Chondrocyte (in vitro differentiated cells): ENCODE measurements at places on chromosomes 3 and 15. TPM values are rescaled to one million over a fixed set of nuclear protein-coding genes. Genes with fewer than 3 reads are reported as not detected.

- H3K4me3 ChIP-seq: no peak overlapping the region
- H3K4me1 ChIP-seq: no peaks in the 10 kb centered on the region
Observed at GRCh38 chr3:116872688-116873087, 163.1 kb downstream of the TUSC7 start.

GRCh38 chr15:85443046-85443445, 62.6 kb downstream of the AKAP13 start:
- peaks cover 29% of the 10 kb centered on the region for H3K4me1 ChIP-seq
- no peaks in the 10 kb centered on the region for H3K27me3 ChIP-seq
- H3K4me3 ChIP-seq: no peak overlapping the region

- H3K27ac ChIP-seq: no peak overlapping the region
- DNase-seq: peak; percentile 76
- peaks cover 1% of the 10 kb centered on the region for H3K27me3 ChIP-seq
- no peak overlapping the region for H3K4me3 ChIP-seq
- no peaks in the 10 kb centered on the region for H3K4me1 ChIP-seq
Observed at GRCh38 chr15:65329288-65329983, 25.0 kb downstream of the RNU5B-1 start.

DNA sequence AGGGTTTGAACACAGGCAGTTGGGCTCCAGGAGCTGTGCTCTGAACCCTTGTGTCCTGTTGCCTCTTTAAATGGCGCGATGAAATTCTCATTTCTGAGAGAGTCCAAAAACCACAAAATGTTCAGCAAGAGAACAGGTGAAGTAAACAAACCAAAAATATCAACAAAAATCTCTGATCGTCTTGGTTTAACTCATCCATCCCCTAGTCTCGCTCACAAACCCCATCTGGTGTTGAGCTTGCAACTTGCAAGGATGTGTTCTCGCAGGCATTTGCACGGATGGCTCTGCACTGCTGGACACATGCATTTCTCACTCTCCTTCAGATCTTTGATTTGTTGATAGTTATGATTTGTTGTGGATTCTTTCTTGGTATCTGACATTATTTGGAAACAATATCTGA, 31.1 kb downstream of the FAH start:
- H3K27me3 ChIP-seq: no peaks in the 10 kb centered on the region
- no peak for DNase-seq
- peaks cover 32% of the 10 kb centered on the region for H3K36me3 ChIP-seq
- no peak overlapping the region for H3K27ac ChIP-seq
- no peak overlapping the region for H3K4me3 ChIP-seq

DNA sequence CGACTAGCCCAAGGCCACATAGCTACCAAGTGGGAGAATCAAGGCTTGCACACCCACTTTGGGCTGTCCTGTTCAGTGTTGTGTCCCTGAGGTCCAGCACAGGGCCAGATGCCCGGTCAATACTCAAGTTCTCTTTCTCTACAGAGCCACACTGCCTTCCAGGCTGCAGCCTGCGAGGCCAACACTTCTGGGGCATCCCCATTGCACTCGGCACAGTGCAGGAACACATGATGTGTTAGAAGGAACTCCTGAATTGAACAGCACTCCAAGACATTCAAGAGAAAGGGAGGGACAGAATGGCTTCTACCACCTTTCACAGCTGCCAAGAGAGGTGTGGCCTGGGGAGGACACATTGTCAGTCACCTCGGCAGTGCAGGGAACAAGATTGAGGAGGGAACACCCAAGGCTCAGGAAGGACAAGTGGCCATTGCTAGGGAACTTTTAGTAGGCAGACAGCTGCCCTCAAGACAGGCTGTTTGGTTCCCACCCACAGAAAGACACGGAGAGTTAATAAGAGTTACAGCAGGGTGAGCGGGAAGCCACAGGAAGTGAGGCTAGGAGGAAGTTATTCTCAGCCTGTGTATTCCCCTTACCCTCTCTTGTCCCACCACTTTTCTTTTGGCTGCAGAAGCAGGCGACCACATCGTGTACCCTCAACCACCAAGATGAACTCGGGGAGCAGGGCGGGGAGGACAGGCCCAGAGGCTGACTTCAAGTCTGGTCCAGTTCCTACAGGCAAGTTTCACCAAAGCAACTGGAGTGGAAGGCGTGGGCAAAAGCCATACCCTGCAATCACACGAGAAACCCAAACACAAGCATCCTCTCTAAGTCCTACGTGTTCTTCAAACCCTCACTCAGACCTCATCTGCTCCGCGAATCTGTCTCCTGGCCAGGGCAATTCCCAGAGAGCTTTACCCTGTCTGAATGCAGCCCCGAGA, 69.4 kb downstream of the SRGAP3 start:
- H3K27ac ChIP-seq: no peak overlapping the region
- H3K36me3 ChIP-seq: no peaks in the 10 kb centered on the region
- H3K4me3 ChIP-seq: no peak overlapping the region
- DNase-seq: no peak
- H3K4me1 ChIP-seq: peaks cover 14% of the 10 kb centered on the region

GRCh38 chr3:42119561-42120355, 28.6 kb downstream of the TRAK1 start:
- no peaks in the 10 kb centered on the region for H3K27me3 ChIP-seq
- H3K4me1 ChIP-seq: peaks cover 67% of the 10 kb centered on the region
- H3K4me3 ChIP-seq: no peak overlapping the region

GRCh38 chr3:111669926-111670630, 74.9 kb upstream of the ZBED2 start:
- no peaks in the 10 kb centered on the region for H3K36me3 ChIP-seq
- no peaks in the 10 kb centered on the region for H3K27me3 ChIP-seq
- H3K4me1 ChIP-seq: peaks cover 41% of the 10 kb centered on the region
- H3K4me3 ChIP-seq: no peak overlapping the region
- peak overlapping the region; percentile 28 for H3K27ac ChIP-seq

GRCh38 chr3:175075269-175075668, 216.1 kb downstream of the NAALADL2 start:
- no peaks in the 10 kb centered on the region for H3K27me3 ChIP-seq
- H3K27ac ChIP-seq: no peak overlapping the region
- H3K4me1 ChIP-seq: peaks cover 15% of the 10 kb centered on the region
- H3K4me3 ChIP-seq: no peak overlapping the region
- H3K36me3 ChIP-seq: no peaks in the 10 kb centered on the region

DNA sequence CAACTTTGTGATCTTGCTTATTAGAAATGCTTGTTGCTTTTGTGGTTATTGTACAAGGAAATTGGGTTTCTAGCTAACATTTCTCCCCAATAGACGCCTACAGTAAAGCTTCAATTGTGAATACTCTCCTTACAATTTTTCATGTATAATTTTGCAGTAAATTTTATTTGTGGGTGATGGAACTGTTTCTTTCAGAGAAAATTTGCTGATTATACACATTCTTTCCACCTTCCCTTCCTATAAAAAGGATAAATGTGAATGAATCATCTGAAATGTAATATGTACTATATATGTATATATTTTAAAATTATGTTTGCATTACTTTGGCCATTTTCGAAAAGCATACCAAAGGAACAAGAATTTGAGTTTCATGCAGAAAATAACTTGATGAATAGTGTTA, 162.7 kb upstream of the CRBN start:
- DNase-seq: no peak
- no peaks in the 10 kb centered on the region for H3K27me3 ChIP-seq
- no peaks in the 10 kb centered on the region for H3K4me1 ChIP-seq
- no peaks in the 10 kb centered on the region for H3K36me3 ChIP-seq

- no peak overlapping the region for H3K4me3 ChIP-seq
- peaks cover 49% of the 10 kb centered on the region for H3K4me1 ChIP-seq
- peaks cover 2% of the 10 kb centered on the region for H3K36me3 ChIP-seq
- H3K27ac ChIP-seq: peak overlapping the region; percentile 91
- DNase-seq: no peak
Observed at GRCh38 chr3:23856286-23856685, 50.5 kb downstream of the UBE2E1 start.

DNA sequence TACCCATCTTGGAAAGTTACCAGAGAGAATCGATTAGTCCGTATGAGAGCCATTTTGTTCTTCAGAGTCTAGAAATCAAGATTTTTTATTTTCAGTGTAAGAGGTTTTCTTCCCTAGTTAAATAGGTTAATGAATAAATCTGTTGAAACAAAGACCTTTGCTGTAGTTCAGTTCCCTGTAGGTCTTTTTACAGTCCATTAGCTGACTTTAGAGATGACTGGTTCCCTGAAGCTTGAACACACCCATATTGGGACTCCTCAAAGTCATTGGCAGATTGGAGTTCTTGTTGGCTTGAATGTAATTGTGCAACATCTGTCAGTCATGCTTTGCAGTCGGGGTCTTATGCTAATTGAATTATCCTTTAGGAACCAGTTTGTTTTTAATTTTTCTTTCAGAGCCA, 45.3 kb downstream of the SEMA6D start:
- no peak for DNase-seq
- H3K36me3 ChIP-seq: peaks cover 21% of the 10 kb centered on the region
- no peak overlapping the region for H3K4me3 ChIP-seq

Gene MYL3
- total RNA-seq: 0.22 to 0.82 TPM in 2 of 3 replicates, not detected in the other

Gene RPL32
- total RNA-seq: 960 to 1,087 TPM (median 972 TPM) in 3 replicates

Gene FHIT
- total RNA-seq: 2.5 to 3.8 TPM (median 3.4 TPM) in 3 replicates

Gene CCR3
- total RNA-seq: not detected in 3 replicates

Gene SCAMP5
- 20.6 to 29.3 TPM (median 22.4 TPM) in 3 replicates for total RNA-seq

Gene GPR27
- total RNA-seq: 3.5 to 5.8 TPM (median 5.5 TPM) in 3 replicates

Gene ZDHHC19
- not detected in 3 replicates for total RNA-seq

Gene HYAL3
- total RNA-seq: 5.3 to 6.9 TPM (median 5.4 TPM) in 3 replicates
